Esophagus mucosa (tissue), 1 donor: ENCODE measurements at places on chromosomes 1 and 21. TPM values are rescaled to one million over a fixed set of nuclear protein-coding genes. Genes with fewer than 3 reads are reported as not detected.
A peak's percentile ranks its signal among the peaks of the same experiment; 100 is the strongest.

DNA sequence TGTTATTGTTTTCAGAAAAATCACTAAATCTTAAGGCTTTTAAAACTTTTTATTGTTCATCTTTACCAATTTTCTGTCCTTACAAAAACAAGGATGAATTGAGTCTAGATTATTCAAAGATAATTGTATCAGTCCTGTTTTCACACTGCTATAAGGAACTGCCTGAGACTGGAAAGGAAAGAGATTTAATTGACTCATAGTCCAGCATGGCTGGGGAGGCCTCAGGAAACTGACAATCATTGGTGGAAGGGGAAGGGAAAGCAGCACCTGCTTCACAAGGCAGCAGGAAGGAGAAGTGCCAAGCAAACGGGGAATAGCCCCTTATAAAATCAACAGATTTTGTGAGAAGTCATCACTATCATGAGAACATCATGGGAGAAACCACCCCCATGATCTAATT lies 455.6 kb upstream of the ZP4 start:
- ATAC-seq: no peak

The DIO1 gene
- total RNA-seq: not detected

GRCh38 chr1:116167625-116168276 lies 56.6 kb downstream of the MAB21L3 start:
- peak; percentile 7 for ATAC-seq

DNA sequence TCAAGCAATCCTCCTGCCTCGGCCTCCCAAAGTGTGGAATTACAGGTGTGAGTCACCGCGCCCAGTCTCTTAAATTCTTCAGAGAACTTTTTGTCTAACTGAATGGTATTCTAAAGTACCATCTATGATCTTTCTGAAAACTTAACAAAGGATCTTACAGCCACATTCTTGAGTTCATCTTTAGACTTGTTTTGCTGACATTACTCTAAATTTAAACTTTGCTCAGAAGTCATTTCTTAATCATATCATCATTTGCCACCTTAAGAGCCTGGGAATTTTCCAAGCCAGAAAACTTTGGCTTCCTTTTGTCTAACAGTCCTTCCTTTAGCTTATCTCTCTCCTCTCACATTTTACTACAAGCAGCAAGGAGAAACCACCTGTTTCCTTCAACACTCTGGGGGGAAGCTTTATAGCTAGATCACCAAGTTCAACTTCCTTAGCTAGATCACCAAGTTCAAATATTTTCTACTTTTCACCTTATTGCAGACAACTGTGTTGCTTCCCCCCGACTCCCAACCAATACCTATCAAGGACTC lies 5.4 kb upstream of the ZBTB8A start:
- ATAC-seq: no peak

The OR10Z1 gene
- total RNA-seq: not detected

- ATAC-seq: no peak
Observed at GRCh38 chr1:10773851-10774614, 22.4 kb downstream of the CASZ1 start.

DNA sequence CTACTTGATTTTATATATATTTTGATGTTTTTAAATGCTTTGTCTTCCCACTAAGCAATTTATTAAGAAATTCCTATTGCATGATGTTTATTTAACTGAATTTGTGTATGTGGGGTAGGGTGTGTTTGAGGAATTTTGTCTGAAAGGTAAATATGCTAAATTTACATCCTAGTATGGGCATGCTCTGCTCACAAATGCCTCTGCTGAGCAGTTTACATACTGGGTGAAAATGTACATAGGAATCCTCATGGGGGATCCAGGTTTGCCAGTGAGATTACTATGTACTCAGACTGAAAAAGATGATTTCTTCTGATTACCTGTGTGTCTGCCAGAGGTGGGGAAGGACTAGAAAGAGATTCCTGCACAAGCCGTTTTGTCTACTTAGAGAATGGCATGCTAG lies 126.6 kb downstream of the DISP1 start:
- no peak for ATAC-seq
